ENCODE measurements at places on chromosomes 7 and 10.

GRCh38 chr7:157494506-157495176 is 157.8 kb downstream of the DNAJB6 start:
- no peak for DNase-seq

- DNase-seq, result no peak
Measured at GRCh38 chr10:78304091-78305045, 270.7 kb downstream of the RPS24 start.

DNA sequence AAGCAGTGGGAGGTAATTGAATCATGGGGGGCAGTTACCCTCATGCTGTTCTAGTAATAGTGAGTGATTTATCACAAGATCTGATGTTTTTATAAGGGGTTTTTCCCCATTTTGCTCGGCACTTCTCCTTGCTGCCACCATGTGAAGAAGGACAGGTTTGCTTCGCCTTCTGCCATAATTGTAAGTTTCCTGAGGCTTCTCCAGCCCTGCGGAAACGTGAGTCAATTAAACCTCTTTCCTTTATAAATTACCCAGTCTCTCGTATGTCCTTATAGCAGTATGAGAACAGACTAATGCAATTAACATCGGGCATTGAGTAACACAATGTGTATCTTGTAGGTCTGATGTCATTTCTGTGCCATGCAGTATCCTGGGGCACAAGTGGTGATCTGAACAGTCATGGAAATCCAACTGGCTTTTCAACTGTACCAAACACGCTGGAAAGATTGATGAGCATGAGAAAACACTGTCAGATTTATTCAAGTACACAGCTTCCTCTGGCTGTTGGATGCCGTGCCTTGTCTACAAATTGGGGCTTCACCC is 208.6 kb upstream of the KIAA1217 start:
- DNase-seq, result no peak

DNA sequence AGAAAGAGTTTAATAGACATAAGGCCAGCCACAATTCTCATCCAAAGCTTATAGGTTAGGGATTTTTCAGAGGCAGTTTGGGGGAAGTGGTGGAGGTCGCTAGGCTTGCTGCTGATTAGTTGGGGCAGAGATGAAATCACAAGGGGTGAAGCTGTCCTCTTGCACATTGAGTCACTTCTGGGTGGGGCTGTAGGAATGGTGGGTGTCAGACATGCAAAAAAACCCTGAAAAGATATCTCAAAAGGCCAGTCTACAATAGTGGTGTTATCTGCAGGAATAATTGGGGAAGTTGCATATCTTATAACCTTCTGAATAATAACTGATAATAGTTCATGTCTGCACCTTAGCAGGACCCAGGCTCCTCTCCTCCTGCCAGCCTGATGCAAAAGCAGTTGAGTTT is 2.1 kb downstream of the FAM24B start:
- DNase-seq, result no peak

GRCh38 chr10:124289851-124290795 is 128.6 kb downstream of the OAT start:
- DNase-seq, result no peak

DNA sequence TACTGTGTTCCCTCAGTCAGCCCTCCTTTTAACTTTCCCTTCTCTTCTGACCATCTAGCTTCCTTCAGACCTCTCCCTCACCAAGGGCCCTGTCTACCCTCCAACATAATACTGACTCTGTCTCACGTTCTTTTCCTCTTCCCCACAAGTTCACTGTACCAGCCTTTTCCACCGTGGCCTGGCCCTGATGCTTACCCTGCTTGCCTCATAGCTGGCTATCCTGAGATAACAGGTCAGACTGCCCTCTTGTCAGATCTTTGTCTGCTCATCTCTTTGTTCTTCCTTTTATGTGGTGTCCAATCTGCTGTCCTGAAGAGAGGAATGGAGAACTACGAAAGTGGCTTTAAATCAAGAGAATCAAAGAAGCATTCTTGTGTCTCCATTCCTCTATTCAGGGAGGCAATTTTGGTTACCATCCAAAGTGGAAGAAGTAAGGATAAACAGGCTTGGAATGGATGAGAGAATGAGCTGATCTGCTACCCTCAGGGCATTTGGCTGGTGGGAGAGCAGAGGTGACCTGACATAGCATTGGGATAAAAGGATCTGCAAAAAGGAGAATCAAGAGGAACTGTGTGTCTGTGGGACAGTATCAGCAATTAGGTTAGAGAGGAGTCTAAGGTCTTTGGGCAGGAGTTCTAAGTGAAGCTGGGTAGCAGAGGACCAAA is 8.1 kb downstream of the BTAF1 start:
- DNase-seq, result no peak

DNA sequence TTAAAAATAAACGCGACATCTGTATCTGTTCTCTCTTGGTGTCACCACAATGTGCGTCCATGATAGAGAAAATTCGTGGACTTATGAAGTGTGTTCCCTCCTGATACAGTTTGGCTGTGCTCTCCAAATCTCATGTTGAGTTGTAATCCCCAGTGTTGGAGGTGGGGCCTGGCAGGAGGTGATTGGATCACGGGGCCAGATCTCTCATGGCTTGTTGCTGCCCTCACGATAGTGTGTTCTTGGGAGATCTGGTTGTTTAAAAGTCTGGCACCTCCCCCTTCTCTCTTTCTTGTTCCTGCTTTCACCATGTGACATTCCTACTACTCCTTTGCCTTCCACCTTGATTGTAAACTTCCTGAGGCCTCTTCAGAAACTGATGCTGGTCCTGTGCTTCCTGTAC is 229.4 kb upstream of the MYO3A start:
- no peak for DNase-seq

GRCh38 chr7:130047831-130048230 is 3.3 kb downstream of the ZC3HC1 start:
- DNase-seq, result no peak

DNA sequence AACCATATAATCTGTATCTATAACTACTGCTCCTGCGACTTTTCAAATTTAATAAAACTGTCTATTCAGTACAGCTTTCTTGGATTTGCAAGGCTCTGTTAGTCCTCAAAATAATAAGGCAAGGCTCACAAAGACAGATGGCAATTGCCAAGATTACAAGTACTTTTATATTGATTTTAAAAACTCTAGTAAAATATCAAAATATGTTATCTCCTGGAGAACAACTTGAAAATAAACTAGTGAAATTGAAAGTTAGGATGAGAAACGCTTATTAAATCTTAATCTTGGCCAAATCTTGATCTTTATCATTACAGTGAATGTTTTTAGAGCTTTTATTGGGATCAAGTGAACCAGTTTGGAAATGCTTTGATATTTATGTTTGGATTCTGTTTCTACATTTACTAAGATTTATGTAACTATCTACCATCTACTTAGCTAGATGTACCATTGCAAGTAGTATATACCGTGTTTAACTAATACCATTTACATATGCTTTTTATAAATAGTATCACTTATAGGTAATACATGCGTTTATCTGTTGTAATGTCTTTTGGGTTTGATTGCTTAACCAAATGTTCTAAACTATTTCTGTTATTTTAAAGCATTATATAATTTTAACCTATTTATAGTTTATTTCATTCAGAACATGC is 70.0 kb downstream of the CABCOCO1 start:
- DNase-seq, result no peak

- no peak for DNase-seq
Measured at GRCh38 chr7:100065452-100066186, 15.9 kb downstream of the ZNF3 start.

DNA sequence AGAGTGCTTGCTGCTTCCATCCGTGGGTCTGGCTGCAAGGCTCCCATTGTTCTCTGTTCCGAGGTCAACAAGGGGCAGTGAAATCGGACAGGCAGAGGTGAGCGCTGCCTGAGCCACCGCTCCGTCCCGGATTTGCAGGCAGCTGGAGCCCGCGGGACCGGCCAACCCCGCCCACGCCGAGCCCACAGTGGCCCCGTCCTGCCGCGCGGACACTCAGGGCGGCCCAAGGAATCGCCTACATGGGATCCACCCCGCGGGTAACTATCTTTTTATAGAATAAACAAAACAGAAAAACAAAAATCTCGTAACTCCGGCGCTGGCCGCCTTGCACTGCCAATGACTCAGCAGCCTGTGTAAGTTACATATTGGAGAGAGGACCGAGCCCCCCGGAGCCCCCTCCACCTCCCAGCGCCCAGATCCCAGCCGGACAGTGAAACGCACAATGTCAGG is 1.9 kb downstream of the BNIP3 start:
- no peak for DNase-seq

GRCh38 chr10:95414844-95415485 is 124.2 kb upstream of the PDLIM1 start:
- no peak for DNase-seq

DNA sequence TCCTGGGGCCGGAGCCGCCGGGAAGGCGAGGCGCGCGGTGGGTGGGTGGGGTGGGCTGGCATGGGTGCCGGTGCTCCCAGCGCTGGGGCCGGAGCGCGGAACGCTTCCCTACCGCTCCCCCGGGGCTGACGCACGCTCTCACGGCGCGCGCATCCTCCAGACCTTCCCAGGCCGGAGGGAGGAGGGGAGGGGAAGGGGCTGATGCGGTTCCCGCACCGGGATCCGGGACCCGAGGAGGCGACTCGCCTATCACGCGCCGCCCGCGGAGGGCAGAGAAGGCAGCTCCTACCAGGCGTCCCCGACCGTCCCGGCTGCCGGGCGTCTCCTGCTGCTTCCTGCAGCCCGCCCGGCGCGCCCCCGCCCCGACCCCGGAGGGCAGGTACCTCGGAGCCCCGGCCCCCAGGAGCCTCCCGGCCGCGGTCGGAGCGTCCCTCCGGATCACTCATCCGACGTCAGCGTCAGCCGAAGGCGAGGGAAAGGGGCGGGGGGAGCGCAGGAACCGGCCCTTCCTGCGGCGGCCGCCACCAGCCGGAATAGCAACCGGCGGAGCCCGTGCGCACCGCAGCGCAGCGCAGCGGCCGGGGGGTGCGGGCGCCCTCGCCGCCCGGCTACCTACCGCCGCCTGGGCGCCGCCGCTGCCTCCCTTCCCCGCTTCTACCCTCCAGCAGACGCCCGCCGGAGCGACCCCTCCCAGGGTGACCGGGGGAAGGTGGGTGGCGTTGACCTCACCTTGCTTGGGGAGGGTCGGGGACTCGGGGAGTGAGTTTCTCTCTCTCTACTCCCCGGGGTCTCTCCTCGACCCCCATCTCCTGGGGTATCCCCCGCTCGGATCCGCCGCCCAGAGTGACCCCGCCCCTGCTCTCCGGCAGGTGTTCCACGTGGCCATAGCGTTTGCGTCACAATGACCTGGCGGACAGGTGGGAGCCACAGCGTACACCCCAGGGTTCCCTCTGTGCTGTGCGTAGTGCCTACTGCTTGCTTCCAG is at the start of gene ICA1:
ICA1 (minus strand) TSS at position 457 of the 985 bp plus-strand sequence. CDS start 26,241 bp downstream, outside the sequence.
- no peak for DNase-seq

DNA sequence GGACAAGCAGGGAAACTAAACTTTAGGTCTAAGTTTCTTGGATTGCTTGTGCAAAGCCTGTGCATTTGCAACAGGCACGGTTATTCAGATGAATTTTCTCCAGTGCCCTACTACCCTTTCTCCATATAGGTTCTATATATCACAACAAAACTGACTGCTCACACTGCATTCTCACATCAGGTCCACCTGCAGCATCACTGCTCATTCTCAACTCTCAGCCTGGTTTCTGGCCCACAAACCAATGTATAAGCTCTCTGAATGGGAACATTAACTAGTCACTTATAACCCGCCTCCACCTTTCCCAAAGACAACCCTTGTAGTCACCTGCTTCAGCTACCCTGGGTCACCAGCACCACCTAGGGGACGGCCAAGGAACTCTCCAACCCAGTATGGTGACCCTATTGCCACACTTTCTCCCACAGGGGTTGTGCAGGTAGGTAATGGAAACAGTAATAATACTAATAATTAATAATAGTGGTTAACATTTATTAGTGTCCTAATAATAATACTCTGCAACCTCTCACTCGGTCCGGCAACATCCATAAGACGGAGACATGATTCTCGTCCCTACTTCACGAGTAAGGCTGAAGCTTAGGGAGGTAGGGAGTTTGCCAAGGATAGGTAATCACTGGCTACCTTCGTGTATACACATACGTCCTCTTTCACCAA is 97.3 kb downstream of the CLEC2L start:
- peak; percentile 20 for DNase-seq

GRCh38 chr10:66990143-66990830 is 64.5 kb downstream of the LRRTM3 start:
- DNase-seq, result no peak

GRCh38 chr10:31999070-31999660 is 57.1 kb downstream of the KIF5B start:
- no peak for DNase-seq

DNA sequence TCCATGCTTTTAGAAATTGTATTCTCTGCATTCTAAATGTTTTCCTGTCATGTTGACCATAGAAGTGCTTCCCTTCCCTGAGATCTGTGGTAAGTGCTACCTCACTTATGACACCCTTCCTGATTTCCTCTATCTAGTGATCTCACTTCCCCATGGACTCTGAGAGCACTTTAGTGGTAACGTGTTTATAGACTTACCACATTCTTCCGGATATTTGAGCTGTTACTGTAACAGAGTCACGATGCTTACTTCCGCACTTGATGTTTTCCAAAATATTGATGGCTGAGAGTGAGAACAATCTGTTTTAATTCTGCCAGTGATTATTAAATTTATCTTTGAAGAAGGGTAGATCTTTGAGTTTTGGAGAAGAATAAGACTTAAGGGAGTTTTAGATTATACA is 60.1 kb upstream of the NAMPT start:
- no peak for DNase-seq

- no peak for DNase-seq
Measured at GRCh38 chr10:84334811-84335210, 6.4 kb downstream of the CCSER2 start.

- no peak for DNase-seq
Measured at GRCh38 chr10:25047088-25047487, 30.7 kb downstream of the THNSL1 start.

DNA sequence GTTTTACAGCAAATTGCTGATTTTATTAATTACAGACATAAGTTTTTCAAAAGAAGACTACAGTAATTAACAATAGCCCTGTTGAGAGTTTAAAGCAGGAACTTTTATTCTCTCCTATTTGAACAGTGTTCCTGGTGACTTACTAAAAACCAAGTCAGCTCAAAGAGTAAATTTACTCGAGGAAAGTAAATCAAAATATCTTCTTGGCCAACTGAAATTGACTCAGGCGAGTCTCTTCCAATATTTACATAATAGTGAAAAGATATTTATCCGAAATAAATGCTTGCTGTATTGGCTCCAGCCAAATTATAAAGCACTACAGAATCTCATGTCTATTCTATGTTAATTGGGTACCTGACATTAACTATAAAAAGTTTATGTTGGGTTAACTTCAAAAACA is 13.2 kb downstream of the CYTH3 start:
- DNase-seq, result no peak

GRCh38 chr7:114417290-114417689 is 2.7 kb downstream of the FOXP2 start:
- no peak for DNase-seq

DNA sequence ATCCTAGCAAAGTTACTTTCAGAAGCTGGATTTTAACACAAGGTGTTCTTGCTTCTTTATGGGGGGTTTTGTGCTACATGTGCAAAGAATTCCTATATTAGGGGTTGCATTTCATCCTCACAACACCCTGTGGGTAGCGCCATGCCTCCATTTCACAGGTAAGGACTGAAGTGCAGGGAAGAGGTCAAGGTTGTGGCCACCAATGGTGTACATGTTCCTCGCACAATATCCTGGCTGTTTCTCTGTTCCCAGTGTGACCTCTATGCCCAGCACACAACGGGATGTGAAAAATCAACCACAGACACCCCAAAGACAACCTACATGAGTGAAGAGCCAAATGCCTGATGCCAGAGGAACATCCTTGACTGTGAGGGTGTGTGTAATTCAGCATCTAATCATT is 80.8 kb downstream of the CHST15 start:
- no peak for DNase-seq

GRCh38 chr10:117720931-117721835 is 178.6 kb downstream of the EMX2 start:
- no peak for DNase-seq

- no peak for DNase-seq
Measured at GRCh38 chr7:28954946-28955345, 3.2 kb downstream of the TRIL start.

All from activated CD8-positive, alpha-beta memory T cell treated with anti-CD3 and anti-CD28 coated beads for 1 hour (primary cell).